ENCODE measurements at places on chromosomes 1 and 21.
A peak's percentile ranks its signal among the peaks of the same experiment; 100 is the strongest.

DNA sequence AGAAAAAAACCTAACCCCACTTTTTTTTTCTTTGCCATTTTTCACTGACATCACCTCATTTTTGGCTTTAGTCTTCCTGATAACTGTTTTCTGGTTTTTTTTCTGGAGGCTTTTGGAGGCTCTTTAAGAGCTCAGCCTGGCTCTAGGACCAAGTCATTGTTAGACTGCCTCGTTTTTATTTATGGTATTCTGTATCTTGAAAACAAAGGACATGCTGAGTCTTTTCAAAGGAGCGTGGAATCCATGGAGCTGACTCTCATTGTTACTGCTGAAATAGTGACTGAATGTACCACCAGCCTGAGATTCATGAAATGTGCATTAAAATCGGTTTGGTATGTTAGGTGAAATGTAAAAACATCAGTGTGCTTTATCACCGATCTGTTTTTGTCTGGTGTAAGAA, 28.0 kb downstream of the RASAL2 start:
- DNase-seq, result peak; percentile 24

DNA sequence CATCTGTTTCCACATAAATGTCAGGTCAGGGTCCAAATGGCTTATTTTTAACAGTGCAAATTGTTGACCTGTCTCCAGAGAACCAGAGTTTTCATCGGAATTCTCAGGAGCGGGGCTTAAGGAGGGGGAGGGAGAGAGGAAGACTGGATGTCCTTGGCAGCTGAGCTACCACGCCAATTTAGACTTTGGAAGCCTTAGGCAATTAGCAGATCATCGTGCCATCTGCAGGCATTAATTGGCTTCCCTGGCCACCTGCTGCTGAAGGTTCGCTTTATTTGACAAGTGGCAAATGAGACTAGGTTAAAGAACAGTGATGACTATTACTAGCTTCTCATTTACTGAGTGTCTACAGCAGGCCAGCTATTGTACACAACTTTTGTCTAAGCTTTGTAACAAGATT, 43.7 kb downstream of the HLX start:
- DNase-seq, result no peak

GRCh38 chr1:227486559-227486958, 76.8 kb upstream of the ZNF678 start:
- no peak for DNase-seq

DNA sequence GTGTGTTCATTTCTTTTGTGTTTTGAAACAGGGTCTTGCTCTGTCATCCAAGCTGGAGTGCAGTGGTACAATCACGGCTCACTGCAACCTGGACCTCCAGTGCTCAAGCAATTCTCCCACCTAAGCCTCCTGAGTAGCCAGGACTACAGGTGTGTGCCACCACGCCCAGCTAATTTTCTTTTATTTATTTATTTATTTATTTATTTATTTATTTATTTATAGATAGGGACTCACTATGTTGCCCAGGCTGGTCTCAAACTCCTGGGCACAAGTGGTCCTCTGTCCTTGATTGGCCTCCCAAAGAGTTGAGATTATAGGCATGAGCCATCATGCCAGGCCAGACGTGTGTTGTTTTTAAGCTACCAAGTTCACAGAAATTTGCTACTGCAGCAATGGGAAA, 43.8 kb upstream of the TLR5 start:
- DNase-seq, result no peak

GRCh38 chr1:62301726-62302390, 17.4 kb downstream of the KANK4 start:
- no peak for DNase-seq

GRCh38 chr1:204583909-204584632, 67.9 kb downstream of the MDM4 start:
- DNase-seq, result peak; percentile 50

DNA sequence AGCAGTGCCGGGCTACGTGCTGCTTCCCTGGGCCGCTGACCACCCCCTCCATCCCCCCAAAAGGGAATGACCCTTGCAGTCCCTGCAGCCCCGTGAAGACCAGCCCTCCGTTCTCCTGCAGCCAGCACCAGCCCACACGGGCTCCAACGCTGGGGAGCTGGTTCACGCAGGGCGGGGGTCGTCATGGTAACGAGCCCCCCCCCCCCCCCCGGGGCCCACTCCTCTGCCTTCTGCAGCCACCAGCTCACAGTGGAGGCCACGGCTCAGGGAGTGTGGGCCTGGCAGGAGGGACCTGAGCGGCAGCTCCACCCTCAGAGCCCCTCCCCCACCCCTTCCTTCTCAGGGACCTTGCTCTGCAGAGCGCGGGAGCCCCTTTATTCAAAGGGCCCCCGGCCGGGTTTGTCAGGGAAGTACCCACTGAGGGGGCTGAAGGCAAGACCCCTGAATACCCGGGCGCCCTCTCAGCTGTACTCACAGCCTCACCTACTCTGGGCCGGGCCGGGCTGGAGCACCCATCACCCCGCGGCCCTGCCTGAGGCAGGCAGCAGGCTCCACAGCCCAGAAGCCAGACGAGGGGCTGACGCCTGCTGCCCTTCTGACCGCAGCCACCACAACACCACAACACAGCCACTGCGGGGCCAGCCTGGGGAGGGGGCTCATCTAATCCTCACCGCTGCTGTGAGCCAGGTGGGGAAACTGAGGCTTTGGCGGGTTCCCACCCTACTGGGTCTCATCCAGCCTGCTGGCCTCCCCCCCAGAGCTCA, 12.6 kb downstream of the MEGF6 start:
- DNase-seq, result no peak

GRCh38 chr1:35350872-35351271, 82.4 kb downstream of the ZMYM4 start:
- no peak for DNase-seq

DNA sequence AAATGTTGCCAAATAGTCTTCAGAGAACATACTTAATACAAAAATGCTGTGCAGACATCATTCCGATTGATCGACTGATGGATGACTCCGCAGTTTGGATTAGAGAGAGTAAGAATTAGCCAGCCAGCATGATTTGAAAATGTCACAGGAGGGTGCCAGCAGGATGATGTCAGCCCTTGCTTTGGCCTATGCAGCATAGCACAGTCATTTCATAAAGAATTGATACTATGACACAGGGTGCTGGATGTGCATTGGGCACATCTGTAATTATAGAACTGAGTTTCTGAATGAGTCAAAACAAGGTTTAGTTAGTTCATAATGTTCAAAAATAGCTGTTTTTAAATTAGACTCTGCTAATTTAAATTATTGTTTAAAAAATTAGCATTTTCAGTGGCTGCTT, 21.6 kb upstream of the TRAF5 start:
- no peak for DNase-seq

DNA sequence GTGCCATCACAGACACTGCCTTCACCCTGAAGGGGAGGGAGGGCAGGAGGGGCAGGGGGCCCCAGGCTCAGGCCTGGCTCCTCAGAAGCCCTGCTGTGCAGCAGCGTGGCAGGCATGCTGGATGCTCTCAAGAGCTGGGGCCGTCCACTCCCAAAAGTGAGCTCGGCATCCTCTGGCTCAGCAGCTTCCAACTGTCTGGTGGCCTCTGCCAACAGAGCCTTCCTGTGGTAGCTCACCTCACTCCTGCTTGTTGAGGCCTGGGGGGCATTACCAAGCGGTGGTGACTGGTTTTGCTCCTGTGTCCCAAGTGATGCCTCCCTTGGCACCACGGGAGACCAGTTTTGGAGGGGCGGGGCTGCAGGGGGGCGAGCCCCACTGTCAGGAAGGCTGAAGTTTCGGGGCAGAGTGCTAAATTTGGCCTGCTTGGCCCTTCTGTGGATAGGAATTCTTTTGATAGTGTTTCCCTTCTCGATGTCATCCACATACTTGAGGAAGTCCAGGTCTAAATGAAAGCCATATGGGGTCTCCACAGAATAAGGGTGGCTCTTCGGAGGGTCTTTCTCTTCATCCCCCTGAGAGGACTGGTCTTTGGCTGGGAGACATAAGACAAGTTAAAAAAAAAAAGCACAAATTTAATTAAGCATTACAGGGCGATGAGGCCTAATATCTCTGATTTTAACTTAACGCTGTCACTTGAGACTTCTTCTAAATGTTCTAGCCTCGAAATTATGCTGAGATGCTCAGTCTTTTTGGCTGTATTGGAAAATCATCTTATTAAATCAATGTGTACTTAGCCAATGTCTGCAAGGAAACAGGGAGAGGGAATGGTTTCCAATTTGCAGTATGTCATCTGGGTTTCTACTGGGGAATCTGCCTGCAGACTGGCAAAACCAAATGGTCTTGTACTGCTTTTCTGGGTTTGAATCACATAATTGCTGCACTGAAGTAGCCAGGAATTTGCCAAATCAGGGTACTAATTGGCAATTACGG, 44.4 kb downstream of the KANK4 start:
- DNase-seq, result no peak

DNA sequence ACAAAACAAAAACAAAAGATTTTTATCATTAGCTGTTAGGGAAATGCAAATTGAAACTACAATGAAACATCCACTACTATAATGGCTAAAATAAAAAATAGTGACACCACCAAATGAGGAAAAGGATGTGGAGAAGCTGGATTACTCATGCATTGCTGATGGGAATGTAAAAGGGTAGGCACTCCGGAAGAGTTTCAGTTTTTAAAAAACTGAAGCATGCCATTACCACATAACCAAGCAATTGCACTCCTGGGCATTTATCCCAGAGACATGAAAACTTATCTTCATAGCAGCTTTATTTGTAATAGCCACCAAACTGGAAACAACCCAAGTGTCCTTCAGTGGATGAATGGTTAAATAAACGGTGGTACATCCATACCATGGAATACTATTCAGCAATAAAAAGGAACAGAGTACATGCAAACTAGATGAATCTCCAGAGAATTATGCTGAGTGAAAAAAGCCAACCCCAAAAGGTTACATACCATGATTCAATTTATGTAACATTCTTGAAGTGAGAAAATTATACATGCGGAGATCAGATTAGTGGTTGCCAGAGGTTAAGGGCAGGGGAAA, 14.5 kb upstream of the CFAP298 start:
- DNase-seq, result peak; percentile 94

- peak; percentile 100 for DNase-seq
These were observed 203.0 kb downstream of the TOMM20 start for GRCh38 chr1:234925440-234926263.

- no peak for DNase-seq
These were observed 961 bp upstream of the ERO1B start for GRCh38 chr1:236282719-236283118.

GRCh38 chr1:221268295-221268694, 389.1 kb downstream of the HLX start:
- DNase-seq, result peak; percentile 85

GRCh38 chr1:42189931-42190853, 25.6 kb upstream of the GUCA2A start:
- DNase-seq, result no peak

GRCh38 chr1:40646315-40646714, 19.2 kb downstream of the RIMS3 start:
- DNase-seq, result peak; percentile 34

- peak; percentile 27 for DNase-seq
These were observed 53.6 kb downstream of the RERE start for GRCh38 chr1:8763888-8764287.

DNA sequence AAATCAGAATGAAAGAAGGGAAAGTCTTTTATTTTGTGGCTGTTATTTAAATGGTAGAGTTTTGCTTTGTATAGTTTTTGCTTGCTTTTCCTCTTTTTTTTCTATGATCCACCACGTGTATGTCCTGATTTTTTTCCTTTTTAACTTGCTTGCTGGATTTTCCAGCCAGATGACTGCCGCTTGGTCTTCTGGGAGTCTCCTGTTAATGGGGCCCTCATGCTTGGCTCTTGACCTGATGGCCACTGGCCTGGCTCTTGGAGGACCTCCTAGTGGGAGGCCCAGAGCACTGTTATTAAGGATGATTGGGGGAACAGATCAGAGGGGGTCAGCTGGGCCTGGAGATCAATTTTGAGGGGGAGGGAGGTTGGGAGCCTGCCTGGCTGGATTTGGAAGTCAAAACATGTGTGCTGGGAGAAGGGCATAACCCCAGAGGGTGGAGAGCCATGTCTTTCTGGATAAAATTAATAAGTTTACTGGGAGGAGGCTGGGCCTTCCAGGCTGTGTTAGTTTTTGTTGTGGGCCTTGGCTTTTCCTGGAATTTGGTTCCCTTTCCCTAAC, 1.2 kb downstream of the FGGY start:
- no peak for DNase-seq

DNA sequence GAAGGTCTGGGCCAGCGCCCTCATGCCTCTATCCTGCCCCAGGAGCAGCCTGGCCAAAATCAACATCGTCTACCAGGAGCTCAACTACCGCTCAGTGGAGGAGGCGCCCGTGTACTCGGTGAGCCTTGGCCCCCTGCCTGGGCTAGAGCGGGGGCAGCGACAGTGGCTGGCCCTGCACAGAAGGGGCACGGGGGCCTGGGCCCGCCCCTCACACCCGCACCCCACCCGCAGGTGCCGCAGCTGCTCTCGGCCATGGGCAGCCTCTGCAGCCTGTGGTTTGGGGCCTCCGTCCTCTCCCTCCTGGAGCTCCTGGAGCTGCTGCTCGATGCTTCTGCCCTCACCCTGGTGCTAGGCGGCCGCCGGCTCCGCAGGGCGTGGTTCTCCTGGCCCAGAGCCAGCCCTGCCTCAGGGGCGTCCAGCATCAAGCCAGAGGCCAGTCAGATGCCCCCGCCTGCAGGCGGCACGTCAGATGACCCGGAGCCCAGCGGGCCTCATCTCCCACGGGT, 10.8 kb downstream of the SCNN1D start:
- DNase-seq, result no peak

DNA sequence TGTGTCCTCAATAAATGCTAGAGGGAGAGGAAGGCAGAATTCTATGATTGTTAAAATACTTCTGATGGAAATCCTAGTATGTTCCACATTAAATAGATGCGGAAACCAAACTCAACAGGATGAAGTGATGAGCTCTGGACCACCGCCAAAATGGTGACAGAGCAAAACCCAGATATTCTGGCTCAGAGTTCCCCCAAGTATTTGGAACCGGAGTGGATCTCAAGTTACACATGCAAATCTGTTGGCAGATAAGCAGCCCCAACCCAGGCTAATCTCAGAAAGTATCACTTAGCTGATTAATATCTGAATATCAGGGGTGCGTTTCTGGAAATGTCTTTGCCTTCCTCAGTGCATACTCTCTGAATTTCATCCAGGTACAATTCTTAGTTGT, 17.4 kb upstream of the GRHL3 start:
- peak; percentile 44 for DNase-seq

DNA sequence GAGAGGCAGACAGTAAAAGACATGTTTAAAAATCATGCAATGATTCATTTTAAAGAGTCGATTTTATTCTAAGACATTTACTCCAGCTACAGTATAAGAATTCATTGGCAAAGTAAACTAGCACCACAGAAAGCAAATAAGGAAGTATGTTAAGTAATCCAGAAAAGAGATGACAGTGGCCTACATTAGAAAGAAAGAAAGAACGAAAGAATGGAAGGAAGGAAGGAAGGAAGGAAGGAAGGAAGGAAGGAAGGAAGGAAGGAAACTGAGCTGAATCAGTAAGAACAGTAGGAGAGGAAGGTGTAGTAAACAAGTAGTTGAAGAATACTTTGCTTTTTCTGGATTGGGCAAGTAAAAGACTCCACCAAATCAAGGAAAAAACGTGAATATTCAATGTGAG, 62.2 kb downstream of the ZZZ3 start:
- no peak for DNase-seq

GRCh38 chr1:67214420-67215174, 48.3 kb downstream of the IL23R start:
- DNase-seq, result peak; percentile 46

GRCh38 chr1:206786212-206786886, 14.1 kb upstream of the IL10 start:
- DNase-seq, result no peak

Data from M059J (cell line).